Osteoblast (primary cell): ENCODE measurements at places on chromosomes 6 and 20. TPM values are rescaled to one million over a fixed set of nuclear protein-coding genes. Genes with fewer than 3 reads are reported as not detected.

- no peaks in the 10 kb centered on the region for H3K36me3 ChIP-seq
- H3K4me3 ChIP-seq, result peak overlapping the region; percentile 63
- no peak overlapping the region for H3K27ac ChIP-seq
- peak; percentile 84 for DNase-seq
- H3K4me1 ChIP-seq, result peaks cover 19% of the 10 kb centered on the region
Observed at GRCh38 chr6:149451376-149452036, 33.3 kb downstream of the ZC3H12D start.

- peak overlapping the region; percentile 34 for H3K4me3 ChIP-seq
- DNase-seq, result no peak
- H3K27ac ChIP-seq, result no peak overlapping the region
- H3K4me1 ChIP-seq, result no peaks in the 10 kb centered on the region
- H3K36me3 ChIP-seq, result no peaks in the 10 kb centered on the region
Observed at GRCh38 chr6:11575408-11576033, 38.0 kb downstream of the TMEM170B start.

DNA sequence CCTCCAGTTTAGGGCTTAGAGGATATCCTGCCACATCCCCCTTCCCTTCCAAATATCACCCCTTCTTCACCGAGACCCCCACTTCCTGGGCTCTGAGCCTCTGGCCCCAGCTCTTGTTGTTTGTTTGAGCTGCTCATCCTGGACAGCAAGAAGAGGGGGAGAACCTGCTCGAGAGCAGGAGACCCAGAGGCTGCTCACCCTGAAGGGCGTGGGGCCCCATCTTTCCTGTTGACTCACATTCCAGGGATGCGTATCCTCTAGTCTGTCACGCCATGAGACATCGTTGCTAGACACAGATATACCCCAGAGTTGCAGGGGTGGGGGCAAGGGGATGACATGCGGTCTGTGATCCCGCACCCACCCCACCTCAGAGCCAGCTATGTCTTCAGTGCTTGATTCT lies 5.7 kb upstream of the TNXB start:
- H3K4me1 ChIP-seq, result peaks cover 31% of the 10 kb centered on the region
- peaks cover 24% of the 10 kb centered on the region for H3K36me3 ChIP-seq
- peaks cover 9% of the 10 kb centered on the region for H3K27me3 ChIP-seq
- H3K27ac ChIP-seq, result peak overlapping the region; percentile 86

DNA sequence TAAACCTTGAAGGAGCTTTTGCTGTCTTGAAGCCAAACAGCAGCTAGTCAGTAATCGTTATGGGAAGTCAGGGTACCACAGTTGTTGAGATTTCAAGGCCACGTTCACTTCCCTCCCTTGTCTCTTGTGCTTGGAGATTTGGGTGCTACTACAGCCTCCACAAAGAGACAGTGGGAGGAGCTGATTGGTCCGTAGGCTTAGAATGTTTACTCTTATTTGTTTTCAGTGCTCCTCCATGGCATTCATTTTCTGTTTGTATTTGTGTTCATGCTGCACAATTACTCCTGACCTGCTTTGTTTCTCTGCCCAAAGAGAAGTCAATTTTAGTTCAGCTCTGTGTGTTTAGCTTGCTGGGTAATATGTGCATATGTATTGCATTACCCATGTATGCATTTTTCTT lies 147.7 kb downstream of the PRL start:
- peaks cover 32% of the 10 kb centered on the region for H3K4me1 ChIP-seq
- H3K4me3 ChIP-seq, result no peak overlapping the region
- no peak overlapping the region for H3K27ac ChIP-seq

DNA sequence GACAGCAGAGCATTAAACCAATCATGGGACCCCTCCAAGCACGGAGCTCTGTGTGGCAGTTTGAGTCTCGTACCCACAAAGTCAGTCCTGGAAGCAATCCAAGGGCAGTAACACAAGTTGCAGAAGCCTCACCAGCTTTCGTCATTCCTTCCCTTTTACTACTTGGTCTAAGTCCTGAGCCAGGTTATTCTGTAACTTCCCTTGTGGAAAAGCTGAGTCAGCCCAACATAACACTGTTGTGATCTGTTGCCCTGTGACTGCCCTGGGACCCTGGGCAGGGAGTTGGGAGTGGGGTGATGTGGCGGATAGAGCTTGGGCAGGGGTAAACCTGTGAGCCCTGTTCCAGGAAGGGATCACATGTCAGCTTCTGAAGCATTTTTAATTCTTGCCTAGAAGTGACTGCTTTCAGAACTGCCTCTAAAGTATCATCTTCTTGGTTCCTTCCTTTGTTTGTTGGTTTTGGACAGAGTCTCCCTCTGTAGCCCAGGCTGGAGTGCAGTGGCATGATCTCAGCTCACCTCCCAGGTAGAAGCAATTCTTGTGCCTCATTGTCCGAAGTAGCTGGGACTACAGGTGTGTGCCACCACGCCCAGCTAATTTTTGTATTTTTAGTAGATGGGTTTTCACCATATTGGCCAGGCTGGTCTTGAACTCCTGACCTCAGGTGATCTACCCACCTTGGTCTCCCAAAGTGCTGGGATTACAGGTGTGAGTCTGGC lies 183.7 kb upstream of the JAG1 start:
- H3K4me1 ChIP-seq, result peaks cover 12% of the 10 kb centered on the region
- peak overlapping the region; percentile 71 for H3K27ac ChIP-seq
- H3K27me3 ChIP-seq, result no peaks in the 10 kb centered on the region
- no peak overlapping the region for H3K4me3 ChIP-seq
- DNase-seq, result no peak

- peaks cover 43% of the 10 kb centered on the region for H3K27me3 ChIP-seq
- H3K27ac ChIP-seq, result no peak overlapping the region
- H3K4me1 ChIP-seq, result peaks cover 20% of the 10 kb centered on the region
- peak overlapping the region; percentile 65 for H3K4me3 ChIP-seq
Observed at GRCh38 chr20:37903317-37904007, 535 bp downstream of the VSTM2L start.

DNA sequence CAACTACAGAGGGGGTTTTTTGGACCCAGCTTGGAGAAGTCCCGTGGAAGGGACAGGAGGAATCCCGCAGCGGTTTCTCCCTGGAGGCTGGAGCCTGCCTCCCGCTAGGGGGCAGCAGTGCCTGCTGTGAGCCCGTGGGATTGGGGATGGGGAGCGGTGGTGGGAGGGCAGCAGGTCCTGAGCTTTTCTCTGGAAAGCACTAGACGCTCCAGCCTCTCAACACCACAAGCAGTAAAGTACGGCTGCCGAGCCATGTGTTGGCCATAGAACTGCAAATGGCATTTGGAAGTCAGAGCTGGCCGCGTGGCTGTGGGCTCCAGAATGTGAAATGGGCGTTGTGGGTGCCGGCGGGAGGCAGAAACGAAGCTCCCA lies 47.8 kb downstream of the GMPR start:
- peak overlapping the region; percentile 40 for H3K4me3 ChIP-seq
- no peaks in the 10 kb centered on the region for H3K4me1 ChIP-seq
- H3K27me3 ChIP-seq, result no peaks in the 10 kb centered on the region
- no peak overlapping the region for H3K27ac ChIP-seq
- no peaks in the 10 kb centered on the region for H3K36me3 ChIP-seq

FOXP4 gene
- 2.9 and 3.3 TPM in 2 replicates for total RNA-seq

CST1 gene
- not detected in 2 replicates for total RNA-seq

EYA2 gene
- 17.7 and 19.2 TPM in 2 replicates for total RNA-seq

CALHM4 gene
- total RNA-seq, result not detected in 2 replicates
